SK-MEL-5 (cell line): ENCODE measurements at places on chromosomes 5 and 9.

GRCh38 chr5:159507055-159507454 lies 176.8 kb upstream of the IL12B start:
- no peak for DNase-seq

DNA sequence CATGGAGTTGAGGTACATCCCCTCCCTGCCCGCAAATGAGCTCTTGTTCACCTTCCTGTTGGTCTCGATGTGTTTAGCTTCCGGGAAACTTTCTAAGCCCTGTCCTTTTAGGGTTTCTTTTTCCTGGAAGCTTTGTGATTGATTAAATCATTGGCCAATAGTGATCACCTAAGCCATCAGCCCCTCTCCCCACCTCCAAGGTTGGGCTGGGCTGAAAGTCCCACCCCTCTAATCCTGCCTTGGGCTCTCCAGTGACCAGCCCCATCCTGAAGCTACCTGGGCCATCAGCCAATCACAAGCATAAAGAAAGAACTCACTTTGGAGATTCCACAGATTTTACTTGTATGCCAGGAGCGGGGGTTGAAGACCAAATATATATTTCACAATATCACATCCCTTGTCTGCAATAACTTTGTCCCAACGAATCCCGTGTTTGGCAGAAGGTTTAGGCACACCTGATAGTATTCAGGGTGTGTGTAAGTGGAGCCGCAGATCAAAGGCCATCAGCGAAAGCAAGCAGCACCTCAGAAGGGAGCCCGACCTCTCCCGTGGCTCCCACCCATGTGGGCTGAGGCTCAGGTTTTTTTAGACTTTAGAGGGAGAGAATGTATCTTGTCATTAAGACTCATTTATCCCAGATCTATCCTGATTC lies 20.4 kb downstream of the ROPN1L start:
- no peak for DNase-seq

DNA sequence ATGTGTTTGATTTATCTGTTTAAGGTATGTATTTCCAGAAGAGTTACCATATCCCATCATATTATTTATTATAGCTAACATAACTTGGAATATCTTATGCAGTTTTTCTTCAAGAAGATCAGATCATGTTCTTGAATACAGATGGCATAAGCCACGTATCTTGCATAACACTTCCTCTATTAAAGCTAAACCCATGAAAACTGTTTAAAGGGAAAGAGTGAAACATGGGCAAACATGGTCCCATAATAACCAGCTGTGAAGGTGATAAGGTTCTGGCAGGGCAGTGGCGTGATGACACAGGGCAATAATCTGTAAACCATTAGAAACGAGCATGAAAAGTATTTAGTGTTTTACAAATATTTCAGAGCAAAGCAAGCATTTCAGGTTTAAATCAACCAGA lies 34.2 kb downstream of the EFNA5 start:
- DNase-seq: no peak

- DNase-seq: no peak
Observed at GRCh38 chr9:82957529-82958379, 105.2 kb downstream of the RASEF start.

DNA sequence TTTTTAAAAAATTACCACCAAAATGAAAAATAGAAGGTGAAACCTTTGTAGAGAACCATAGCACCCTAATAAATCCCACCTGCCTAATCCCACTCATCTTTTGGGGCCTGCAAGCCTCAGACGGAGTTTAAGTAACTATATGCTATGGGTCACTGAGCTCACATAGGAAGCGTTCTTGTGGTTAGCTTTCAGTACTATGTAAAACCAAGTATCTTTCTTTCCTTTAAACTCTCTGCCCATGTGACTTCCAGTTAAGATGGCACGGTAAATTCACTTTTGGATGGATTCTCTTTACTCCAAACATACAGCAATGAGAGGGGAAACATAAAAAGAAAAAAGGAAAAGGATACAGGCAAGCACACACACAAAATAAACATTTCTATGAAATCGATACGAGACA lies 50.9 kb downstream of the FANCC start:
- DNase-seq: no peak

GRCh38 chr9:120387257-120388002 lies 192.5 kb downstream of the CDK5RAP2 start:
- DNase-seq: no peak

- no peak for DNase-seq
Observed at GRCh38 chr5:92694067-92694466, 887.0 kb downstream of the NR2F1-AS1 start.
